ENCODE measurements at places on chromosomes 2 and 18. TPM values are rescaled to one million over a fixed set of nuclear protein-coding genes. Genes with fewer than 3 reads are reported as not detected.
A peak's percentile ranks its signal among the peaks of the same experiment; 100 is the strongest.

- DNase-seq = peak; percentile 83
- H3K4me3 ChIP-seq = no peak overlapping the region
- H3K36me3 ChIP-seq = no peaks in the 10 kb centered on the region
- peaks cover 23% of the 10 kb centered on the region for H3K4me1 ChIP-seq
These were observed 101.2 kb downstream of the MCFD2 start for GRCh38 chr2:46814160-46814961.

DNA sequence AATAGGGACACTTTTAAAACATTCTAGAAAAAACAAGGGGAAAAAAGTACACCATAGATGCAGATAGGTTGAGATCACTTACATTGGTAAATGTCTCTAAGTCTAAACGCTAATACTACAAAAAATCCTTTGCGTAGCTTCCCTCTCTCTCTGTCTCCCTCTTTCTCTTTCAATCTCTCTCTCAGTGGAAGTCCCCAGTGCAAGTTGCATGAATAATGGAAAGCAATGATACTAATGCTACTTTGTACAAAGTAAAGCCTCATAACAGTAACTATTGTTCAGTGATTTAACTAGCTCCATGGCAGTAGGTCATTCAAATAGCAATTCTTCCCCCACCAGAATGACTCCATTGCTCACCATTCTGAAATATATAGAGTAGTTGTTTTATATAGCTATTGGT is 12.8 kb downstream of the MEIS1 start:
- H3K27ac ChIP-seq = no peak overlapping the region
- no peak for DNase-seq
- no peaks in the 10 kb centered on the region for H3K36me3 ChIP-seq
- peak overlapping the region; percentile 15 for H3K4me3 ChIP-seq

DNA sequence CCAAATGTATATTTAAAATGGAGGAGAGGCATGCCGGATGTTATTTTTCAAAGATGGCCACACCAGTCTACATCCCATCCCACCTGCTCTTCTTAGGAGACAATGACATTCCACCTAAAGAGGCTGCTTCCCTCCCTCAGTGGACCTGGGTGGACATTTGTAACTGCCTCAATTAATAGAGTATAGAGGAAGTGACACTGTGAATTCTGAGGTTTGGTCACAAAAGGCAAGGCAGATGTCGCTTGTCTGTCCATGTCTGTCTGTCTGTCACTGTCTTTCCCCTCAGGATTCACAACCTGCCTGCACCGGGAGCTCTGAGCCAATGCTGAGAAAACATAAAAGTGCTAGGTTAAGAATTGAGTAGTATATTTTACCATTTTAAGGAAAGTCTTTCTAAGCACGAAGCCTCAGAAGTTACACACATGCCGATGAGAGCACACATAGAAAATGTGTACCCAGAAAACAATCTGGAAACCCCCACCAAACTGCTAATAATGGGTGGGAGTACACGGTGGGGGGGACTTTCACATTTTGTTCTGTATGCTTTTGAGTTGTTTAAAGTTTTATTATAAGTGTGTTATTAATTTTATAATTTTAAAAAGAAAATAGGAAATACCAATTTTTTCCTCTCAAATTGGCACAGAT is 21.0 kb downstream of the MIB1 start:
- H3K27me3 ChIP-seq = no peaks in the 10 kb centered on the region
- no peaks in the 10 kb centered on the region for H3K36me3 ChIP-seq
- no peak for DNase-seq
- no peak overlapping the region for H3K27ac ChIP-seq
- H3K4me1 ChIP-seq = peaks cover 8% of the 10 kb centered on the region

- peaks cover 3% of the 10 kb centered on the region for H3K4me1 ChIP-seq
- H3K36me3 ChIP-seq = no peaks in the 10 kb centered on the region
- H3K27me3 ChIP-seq = no peaks in the 10 kb centered on the region
- no peak overlapping the region for H3K4me3 ChIP-seq
- no peak overlapping the region for H3K27ac ChIP-seq
These were observed 6.1 kb downstream of the INO80C start for GRCh38 chr18:35491700-35492077.

DNA sequence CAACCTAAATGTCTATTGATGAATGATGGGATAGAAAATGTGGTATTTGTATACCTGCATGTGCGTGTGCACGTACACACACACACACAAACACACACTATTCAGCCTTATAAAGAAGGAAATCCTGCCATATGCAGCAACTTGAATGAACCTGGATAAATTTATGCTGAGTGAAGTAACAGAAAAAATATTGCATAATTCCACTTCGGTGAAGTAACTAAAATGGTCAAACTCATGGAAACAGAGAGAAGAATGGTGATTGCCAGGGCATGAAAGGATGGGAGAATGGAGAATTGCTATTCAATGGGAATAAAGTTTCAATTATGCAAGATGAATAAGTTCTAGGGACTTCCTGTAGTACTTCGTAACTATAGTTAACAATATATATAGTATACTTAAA is 95.5 kb upstream of the SCN1A start:
- no peak overlapping the region for H3K27ac ChIP-seq
- no peaks in the 10 kb centered on the region for H3K27me3 ChIP-seq
- no peak overlapping the region for H3K4me3 ChIP-seq
- DNase-seq = no peak
- no peaks in the 10 kb centered on the region for H3K4me1 ChIP-seq

DNA sequence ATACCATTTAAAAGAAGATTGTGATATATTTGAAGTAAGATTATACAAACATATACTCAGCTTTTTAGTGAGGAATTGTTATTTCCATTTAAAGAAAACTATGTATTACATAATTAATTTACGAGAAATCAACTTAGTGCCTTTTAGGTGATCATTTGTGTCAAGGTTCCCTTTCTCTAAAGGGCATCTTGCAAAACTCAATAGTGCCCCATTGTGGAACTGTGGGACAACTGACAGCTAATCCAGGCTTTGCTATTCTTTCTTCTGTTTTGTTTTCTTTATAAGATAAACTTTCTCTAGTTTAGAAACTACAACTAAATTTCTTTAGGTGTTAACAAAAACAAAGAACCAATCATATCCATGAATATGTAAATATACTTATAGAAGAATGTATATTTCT is 24.3 kb upstream of the VIT start:
- DNase-seq = no peak
- H3K27me3 ChIP-seq = no peaks in the 10 kb centered on the region
- no peaks in the 10 kb centered on the region for H3K4me1 ChIP-seq
- no peaks in the 10 kb centered on the region for H3K36me3 ChIP-seq

GRCh38 chr2:237901932-237902850 is 42.8 kb downstream of the RAMP1 start:
- H3K27me3 ChIP-seq = no peaks in the 10 kb centered on the region
- no peak for DNase-seq
- no peaks in the 10 kb centered on the region for H3K36me3 ChIP-seq
- no peak overlapping the region for H3K27ac ChIP-seq
- H3K4me1 ChIP-seq = peaks cover 4% of the 10 kb centered on the region

DNA sequence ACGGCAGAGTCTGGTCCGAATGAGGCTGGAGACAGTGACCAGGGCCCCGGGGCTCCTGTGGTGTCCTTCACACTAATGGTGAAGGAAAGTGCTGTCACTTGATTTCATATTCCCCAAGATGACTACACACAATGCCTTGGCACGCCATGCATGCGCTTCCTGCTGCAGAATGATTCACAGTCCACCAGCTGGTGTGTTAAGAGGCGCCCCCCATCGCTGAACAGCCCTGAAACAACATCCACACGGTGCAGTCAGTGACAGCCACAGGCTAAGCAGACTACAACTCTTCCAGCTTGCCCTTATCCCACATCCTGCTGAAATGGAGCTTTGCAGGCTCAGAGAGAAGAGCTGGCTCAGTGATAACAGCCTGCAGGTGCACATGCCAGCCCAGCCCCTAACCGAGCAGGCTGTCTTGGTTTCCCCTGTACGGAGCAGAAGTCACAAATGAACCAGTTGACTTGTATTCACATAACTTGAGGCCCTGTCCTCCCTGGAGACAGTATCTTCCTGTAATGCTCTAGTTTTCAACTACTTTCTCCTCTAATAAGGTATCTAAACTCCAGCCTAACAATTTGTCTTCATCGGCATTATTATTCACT is 24.3 kb upstream of the CDH20 start:
- H3K27me3 ChIP-seq = no peaks in the 10 kb centered on the region
- no peak for DNase-seq
- H3K4me3 ChIP-seq = no peak overlapping the region
- no peaks in the 10 kb centered on the region for H3K36me3 ChIP-seq

The STK39 gene
- total RNA-seq = 14.1 TPM

The CHPF gene
- total RNA-seq = 181 TPM

The ATRAID gene
- 136 TPM for total RNA-seq
